ENCODE measurements at places on chromosomes 6 and 20.

- peaks cover 7% of the 10 kb centered on the region for H3K4me1 ChIP-seq
- no peak overlapping the region for H3K4me3 ChIP-seq
- H3K27ac ChIP-seq: no peak overlapping the region
- H3K27me3 ChIP-seq: peaks cover 60% of the 10 kb centered on the region
- no peaks in the 10 kb centered on the region for H3K36me3 ChIP-seq
Observed at GRCh38 chr6:37653933-37654565, 43.6 kb downstream of the MDGA1 start.

- peak overlapping the region; percentile 94 for H3K27ac ChIP-seq
- no peaks in the 10 kb centered on the region for H3K36me3 ChIP-seq
- DNase-seq: no peak
- H3K27me3 ChIP-seq: no peaks in the 10 kb centered on the region
Observed at GRCh38 chr6:74319292-74319691, 623.3 kb downstream of the CD109 start.

- peaks cover 25% of the 10 kb centered on the region for H3K4me1 ChIP-seq
- H3K36me3 ChIP-seq: peaks cover 6% of the 10 kb centered on the region
- DNase-seq: no peak
- H3K27me3 ChIP-seq: no peaks in the 10 kb centered on the region
Observed at GRCh38 chr6:149366267-149366921, 33.7 kb upstream of the SUMO4 start.

GRCh38 chr6:44339301-44339700, 3.1 kb upstream of the SPATS1 start:
- no peak overlapping the region for H3K27ac ChIP-seq
- H3K4me3 ChIP-seq: no peak overlapping the region
- no peaks in the 10 kb centered on the region for H3K36me3 ChIP-seq
- peaks cover 41% of the 10 kb centered on the region for H3K27me3 ChIP-seq

GRCh38 chr6:109861946-109862345, 116.2 kb upstream of the GPR6 start:
- peaks cover 2% of the 10 kb centered on the region for H3K4me1 ChIP-seq
- H3K36me3 ChIP-seq: no peaks in the 10 kb centered on the region
- no peak for DNase-seq
- H3K27me3 ChIP-seq: peaks cover 8% of the 10 kb centered on the region
- H3K27ac ChIP-seq: no peak overlapping the region
- no peak overlapping the region for H3K4me3 ChIP-seq

DNA sequence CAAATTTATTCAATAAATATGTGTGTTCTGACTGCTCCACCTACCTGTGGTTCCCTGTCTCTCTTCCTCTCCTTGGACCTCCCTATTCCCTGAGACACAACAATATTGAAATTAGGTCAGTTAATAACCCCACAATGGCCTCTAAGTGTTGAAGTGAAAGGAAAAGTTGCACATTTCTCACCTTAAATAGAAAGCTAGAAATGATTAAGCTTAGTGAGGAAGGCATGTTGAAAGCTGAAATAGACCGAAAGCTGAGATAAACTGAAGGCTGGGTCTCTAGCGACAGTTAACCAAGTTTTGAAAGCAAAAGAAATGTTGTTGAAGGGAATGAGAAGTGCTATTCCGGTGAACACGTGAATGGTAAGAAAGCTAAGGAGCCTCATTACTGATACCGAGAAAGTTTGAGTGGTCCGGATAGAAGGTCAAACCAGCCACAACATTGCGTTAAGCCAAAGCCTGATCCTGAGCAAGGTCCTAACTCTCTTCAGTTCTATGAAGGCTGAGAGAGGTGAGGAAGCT, 34.1 kb downstream of the UST start:
- peaks cover 3% of the 10 kb centered on the region for H3K4me1 ChIP-seq
- no peak for DNase-seq
- no peak overlapping the region for H3K4me3 ChIP-seq
- no peak overlapping the region for H3K27ac ChIP-seq

DNA sequence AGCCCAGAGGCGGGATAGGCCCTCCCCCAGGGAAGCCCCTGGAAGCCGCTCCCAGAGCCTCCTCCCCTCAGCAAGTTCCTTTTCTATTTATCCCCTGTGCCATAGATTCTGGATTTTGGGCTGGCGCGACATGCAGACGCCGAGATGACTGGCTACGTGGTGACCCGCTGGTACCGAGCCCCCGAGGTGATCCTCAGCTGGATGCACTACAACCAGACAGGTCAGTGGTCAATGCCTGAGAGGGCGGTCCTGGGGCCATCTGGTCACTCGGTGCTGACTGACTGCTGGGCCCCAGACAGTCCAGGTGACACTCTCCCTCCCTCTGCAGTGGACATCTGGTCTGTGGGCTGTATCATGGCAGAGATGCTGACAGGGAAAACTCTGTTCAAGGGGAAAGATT, 6.2 kb downstream of the MAPK13 start:
- H3K4me3 ChIP-seq: no peak overlapping the region
- DNase-seq: no peak
- H3K4me1 ChIP-seq: peaks cover 11% of the 10 kb centered on the region
- H3K36me3 ChIP-seq: peaks cover 21% of the 10 kb centered on the region
- H3K27ac ChIP-seq: no peak overlapping the region

DNA sequence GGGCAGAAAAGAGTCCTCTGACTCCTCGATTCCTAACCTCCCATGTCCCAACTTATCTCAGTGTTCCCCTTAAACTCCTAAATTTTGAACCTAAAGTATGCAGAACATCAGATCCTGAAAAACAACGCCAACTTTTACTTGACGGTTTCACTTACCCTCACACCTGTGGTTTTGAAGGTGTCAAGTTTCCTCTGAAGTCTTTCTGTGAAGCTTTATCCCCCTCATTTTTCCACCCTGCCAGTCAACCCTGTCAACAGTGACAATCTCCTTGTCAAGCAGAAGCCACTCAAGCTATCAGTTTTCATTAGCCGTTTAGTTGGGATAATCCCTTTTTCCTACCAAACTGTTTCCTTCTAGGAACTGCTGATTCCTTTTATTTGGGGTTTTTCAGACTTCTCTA, 245.4 kb upstream of the PREP start:
- peaks cover 11% of the 10 kb centered on the region for H3K4me1 ChIP-seq
- H3K27me3 ChIP-seq: peaks cover 15% of the 10 kb centered on the region
- DNase-seq: no peak
- H3K4me3 ChIP-seq: no peak overlapping the region
- H3K36me3 ChIP-seq: no peaks in the 10 kb centered on the region
- no peak overlapping the region for H3K27ac ChIP-seq

DNA sequence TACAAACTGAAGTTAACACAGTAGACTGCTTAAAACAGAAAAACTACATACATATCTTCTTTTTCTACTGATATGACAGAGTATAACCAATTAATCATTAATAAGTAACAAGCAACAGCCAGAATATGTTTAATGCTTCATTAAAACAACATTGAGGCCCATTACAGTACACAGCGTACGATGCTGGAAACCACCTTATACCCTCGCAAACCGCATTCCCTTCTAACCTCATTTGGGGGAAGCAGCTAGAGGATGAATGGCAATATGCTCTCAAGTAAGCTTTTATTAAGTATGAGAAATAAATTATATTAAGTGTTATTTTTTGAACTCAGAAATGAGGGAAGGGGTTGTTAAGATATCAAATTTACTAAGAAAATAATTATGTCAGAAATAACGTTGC, 142.4 kb downstream of the GMDS start:
- no peaks in the 10 kb centered on the region for H3K36me3 ChIP-seq
- H3K4me1 ChIP-seq: no peaks in the 10 kb centered on the region
- no peak overlapping the region for H3K4me3 ChIP-seq
- no peaks in the 10 kb centered on the region for H3K27me3 ChIP-seq
- H3K27ac ChIP-seq: no peak overlapping the region

- H3K27ac ChIP-seq: no peak overlapping the region
- no peaks in the 10 kb centered on the region for H3K27me3 ChIP-seq
- H3K36me3 ChIP-seq: peaks cover 56% of the 10 kb centered on the region
- no peak for DNase-seq
- no peaks in the 10 kb centered on the region for H3K4me1 ChIP-seq
Observed at GRCh38 chr6:8041913-8042583, 22.1 kb downstream of the BLOC1S5 start.

DNA sequence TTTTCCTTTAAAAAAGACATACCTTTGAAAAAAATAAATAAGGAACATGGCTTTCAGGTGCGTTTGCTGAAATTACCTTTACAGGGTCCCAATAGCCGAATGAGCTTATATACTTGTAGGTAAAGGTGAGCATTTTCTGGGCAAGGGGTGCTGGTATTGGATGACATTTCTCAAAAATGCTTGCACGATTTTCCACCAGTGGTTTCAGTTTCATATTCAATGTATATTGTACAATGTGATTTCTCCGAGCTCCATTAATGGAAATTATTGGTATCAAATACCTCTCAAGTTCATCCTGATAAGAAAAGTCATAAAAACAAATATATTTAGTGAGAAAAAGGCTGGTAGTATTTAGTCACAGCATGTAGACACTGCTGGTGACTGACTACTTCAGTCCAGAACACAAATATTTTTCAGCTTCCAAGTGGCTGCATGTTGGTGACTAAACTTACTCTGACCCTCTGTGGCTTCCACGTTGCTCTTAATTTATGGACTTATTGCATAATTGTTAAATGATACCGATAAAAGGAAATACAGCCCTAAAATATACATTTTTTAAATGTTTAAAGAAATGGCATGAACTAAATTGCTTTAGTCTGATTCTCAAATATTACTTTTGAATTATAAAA, 32.9 kb upstream of the ZBTB24 start:
- H3K36me3 ChIP-seq: no peaks in the 10 kb centered on the region
- peaks cover 2% of the 10 kb centered on the region for H3K4me1 ChIP-seq
- no peak for DNase-seq
- no peak overlapping the region for H3K4me3 ChIP-seq
- H3K27ac ChIP-seq: no peak overlapping the region

DNA sequence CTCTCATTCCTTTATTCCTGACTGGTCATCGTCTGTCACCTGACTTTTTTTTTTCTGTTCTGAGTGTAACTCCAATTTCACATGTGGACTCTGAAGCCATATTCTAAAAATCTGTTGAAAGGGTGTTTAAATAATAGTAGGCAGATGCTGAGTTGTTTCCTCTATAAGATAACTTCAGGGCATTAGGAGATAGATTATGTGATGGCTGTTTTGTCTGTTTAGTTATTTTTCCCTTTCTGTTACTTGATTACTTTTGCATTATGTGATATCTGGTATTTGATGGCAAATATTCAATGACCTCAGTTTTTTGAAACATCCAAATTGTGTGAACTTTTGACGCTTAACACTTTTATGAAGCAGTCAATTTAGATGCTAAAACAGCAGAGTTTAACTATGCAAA, 486.0 kb downstream of the BCKDHB start:
- DNase-seq: no peak
- no peaks in the 10 kb centered on the region for H3K36me3 ChIP-seq
- H3K27me3 ChIP-seq: no peaks in the 10 kb centered on the region
- H3K4me3 ChIP-seq: no peak overlapping the region

GRCh38 chr6:33895296-33895695, 91.5 kb upstream of the MLN start:
- H3K36me3 ChIP-seq: no peaks in the 10 kb centered on the region
- peaks cover 31% of the 10 kb centered on the region for H3K27me3 ChIP-seq
- no peak for DNase-seq
- H3K4me3 ChIP-seq: no peak overlapping the region
- peaks cover 3% of the 10 kb centered on the region for H3K4me1 ChIP-seq
- H3K27ac ChIP-seq: no peak overlapping the region

- DNase-seq: no peak
- peaks cover 15% of the 10 kb centered on the region for H3K4me1 ChIP-seq
Observed at GRCh38 chr20:19780261-19780660, 22.2 kb downstream of the RIN2 start.

DNA sequence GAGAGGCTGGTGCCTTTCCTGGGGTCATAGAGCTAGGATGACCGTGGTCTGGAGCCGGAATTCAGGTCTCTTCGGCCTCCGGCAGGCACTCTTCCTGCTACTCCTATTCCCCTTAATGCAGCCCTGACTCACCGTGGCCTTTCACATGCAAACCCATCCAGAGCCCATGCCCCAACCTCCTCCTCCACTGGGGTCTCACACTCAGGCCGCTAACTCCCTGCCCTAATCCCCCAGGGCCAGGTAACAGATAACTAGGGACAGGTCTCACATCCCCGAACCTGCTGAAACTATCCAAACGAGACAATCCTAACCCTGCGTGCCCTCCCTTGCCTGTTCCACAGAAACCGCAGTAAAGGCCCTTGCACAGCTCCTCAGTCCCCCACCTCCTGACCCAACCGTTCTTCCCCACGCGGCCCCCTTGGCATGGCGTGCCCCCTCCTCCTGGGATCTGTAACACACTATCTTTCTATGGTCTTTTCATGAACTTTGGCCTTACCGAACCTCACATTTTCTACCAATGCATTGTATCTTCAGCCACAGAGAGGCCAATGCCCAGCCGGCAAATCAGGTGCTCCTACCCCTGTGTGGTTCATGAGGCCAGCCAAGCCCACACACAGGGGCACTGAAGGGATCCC, 245.4 kb upstream of the EXOC2 start:
- DNase-seq: no peak
- H3K36me3 ChIP-seq: no peaks in the 10 kb centered on the region
- peaks cover 50% of the 10 kb centered on the region for H3K27me3 ChIP-seq
- no peak overlapping the region for H3K4me3 ChIP-seq
- H3K4me1 ChIP-seq: peaks cover 6% of the 10 kb centered on the region
- no peak overlapping the region for H3K27ac ChIP-seq

- H3K4me3 ChIP-seq: no peak overlapping the region
- peaks cover 4% of the 10 kb centered on the region for H3K4me1 ChIP-seq
- H3K27ac ChIP-seq: no peak overlapping the region
- H3K27me3 ChIP-seq: peaks cover 12% of the 10 kb centered on the region
- no peaks in the 10 kb centered on the region for H3K36me3 ChIP-seq
- no peak for DNase-seq
Observed at GRCh38 chr6:50185006-50185405, 135.3 kb upstream of the DEFB112 start.
